PC-3 (cell line): ENCODE measurements at places on chromosomes 3 and 15. TPM values are rescaled to one million over a fixed set of nuclear protein-coding genes. Genes with fewer than 3 reads are reported as not detected.

DNA sequence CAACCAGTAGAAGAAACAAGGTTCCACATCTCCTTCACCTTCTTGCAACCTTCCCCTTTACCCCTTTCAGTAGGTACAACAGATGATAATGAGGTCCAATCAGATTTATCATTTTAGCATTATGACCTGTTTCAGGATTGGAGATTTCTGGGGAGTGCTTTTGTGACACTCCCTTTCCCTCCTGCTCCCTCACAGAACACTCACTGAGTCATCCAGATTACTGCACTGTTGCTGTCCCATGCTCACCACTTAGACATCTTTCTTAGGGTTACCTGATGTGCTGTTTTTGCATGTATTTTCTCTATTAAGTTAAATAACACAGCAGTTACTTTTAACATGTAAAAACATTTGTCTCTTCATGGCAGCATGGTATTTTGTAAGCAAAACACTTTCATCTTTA is 118.5 kb downstream of the MFSD1 start:
- peak; percentile 35 for DNase-seq

The BHLHE40 gene
- 255 and 256 TPM in 2 replicates for total RNA-seq

The TIGIT gene
- total RNA-seq = not detected in 2 replicates

- no peak for DNase-seq
Measured at GRCh38 chr3:59677747-59678702, 628.2 kb upstream of the CFAP20DC start.

- peak; percentile 10 for DNase-seq
Measured at GRCh38 chr15:39595338-39596221, 14.7 kb downstream of the THBS1 start.

The MINAR1 gene
- total RNA-seq = 0.22 and 0.63 TPM in 2 replicates

The AP3B2 gene
- total RNA-seq = 0.47 TPM in 1 of 2 replicates, not detected in the other

- DNase-seq = no peak
Measured at GRCh38 chr3:25338158-25338725, 89.8 kb upstream of the RARB start.
